ENCODE measurements at places on chromosomes 11 and 22.
A peak's percentile ranks its signal among the peaks of the same experiment; 100 is the strongest.

- DNase-seq = no peak
These were observed 66.8 kb downstream of the LRP5 start for GRCh38 chr11:68379206-68379605.

- no peak for DNase-seq
These were observed 361 bp downstream of the CTSD start for GRCh38 chr11:1763336-1763795.

DNA sequence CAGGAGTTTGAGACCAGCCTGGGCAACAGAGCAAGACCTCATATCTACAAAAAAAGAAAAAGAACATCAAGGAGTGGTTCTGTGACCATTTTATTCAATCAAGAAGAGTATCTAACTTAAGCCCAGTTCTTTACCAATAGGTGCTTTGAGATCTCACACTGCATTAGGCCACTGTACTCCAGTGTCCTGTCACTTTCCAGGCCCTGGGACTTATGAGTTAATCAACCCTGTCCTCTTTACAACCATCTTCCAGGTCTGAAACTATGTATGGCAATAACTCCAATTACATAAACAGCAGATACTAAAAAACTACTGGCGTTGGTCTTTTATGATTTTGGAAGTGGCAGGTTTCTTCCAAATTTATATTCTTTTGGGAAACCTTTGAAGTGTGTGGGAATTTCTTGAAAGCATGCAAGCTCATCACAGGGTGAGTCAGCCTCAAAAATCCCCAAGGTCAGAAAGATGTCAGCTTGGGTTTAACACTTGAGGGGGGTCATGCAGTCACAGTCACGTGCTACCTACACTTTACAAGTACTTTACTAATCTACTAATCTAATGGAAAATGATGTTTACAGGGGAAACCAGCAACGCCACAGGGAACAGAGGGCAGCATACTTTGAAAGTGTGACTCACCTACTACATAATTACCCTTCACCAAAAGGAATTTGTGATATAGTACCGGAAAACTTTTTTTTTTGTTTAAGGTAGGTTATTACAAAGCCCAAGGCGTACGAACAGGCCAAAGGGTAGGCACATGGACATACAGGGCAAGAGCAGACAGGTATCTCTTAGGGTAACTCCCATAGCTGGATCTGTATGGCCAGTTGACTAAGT lies 15.6 kb downstream of the PISD start:
- no peak for DNase-seq

GRCh38 chr11:106133529-106133928 lies 56.1 kb downstream of the AASDHPPT start:
- DNase-seq = no peak

DNA sequence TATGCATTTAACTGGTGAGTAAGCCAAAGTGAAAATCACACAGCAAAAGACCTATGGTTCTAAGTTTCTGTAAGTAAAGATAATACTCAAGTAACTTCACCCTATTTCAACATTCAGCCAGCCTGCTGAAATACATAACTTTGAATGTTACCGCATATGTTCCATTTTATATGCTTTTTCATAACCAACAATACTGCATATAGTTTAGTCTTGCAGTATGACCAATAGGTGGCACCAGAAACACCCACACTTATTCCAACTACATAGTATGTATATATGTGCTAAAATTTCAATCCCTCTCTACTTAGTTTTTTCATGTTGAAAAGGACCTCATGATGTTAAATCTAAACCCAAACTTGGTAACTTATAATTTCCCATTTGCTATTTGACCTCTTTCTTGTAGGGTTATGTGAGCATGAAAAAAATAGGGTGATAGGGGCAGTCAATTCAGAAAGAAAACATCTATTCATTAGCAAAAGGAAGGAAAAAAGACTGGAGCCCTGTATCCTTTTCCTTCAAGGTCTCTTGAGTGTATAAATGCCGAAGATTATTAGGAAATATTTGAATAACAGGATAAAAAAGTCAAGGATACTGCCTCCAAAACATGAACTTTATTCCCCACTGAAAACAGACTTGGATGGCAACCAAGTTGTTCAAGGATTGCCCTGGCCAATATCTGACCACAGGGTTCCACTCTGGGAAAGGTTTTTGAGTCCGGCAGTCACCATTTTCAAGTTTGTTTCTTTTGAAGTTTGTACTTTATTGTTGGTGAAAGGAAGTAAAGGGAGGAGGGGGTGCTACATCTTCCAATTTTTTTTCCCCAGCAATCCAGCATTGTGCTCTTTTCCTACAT lies 23.8 kb upstream of the FZD4 start:
- DNase-seq = no peak

GRCh38 chr11:101721270-101721669 lies 137.5 kb upstream of the TRPC6 start:
- DNase-seq = no peak

DNA sequence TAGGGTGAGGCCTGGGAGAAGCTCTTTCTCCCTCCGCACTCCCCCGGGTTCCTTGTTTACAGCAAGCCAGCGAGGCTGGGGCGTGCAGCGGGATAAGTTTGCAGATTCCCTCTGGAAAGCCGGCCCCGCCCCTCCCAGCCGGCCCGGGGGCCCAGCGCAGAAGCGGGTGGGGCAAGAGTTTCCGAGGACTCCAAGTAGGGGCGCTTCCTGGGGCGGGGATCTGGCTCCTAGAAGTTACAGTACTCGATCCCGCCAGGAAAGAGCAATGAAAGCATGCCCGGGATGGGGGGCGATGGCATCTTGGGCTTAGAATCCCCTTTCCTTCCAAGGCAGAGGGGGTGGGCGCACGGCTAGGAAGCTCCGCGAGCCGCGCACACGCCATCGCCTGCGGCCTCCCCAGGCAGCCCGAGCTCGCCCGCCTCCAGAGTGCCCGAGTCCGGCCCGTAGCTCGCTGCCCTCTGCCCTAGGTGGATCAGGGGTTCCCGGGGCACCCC lies 385 bp downstream of the TST start:
- DNase-seq = peak; percentile 57

DNA sequence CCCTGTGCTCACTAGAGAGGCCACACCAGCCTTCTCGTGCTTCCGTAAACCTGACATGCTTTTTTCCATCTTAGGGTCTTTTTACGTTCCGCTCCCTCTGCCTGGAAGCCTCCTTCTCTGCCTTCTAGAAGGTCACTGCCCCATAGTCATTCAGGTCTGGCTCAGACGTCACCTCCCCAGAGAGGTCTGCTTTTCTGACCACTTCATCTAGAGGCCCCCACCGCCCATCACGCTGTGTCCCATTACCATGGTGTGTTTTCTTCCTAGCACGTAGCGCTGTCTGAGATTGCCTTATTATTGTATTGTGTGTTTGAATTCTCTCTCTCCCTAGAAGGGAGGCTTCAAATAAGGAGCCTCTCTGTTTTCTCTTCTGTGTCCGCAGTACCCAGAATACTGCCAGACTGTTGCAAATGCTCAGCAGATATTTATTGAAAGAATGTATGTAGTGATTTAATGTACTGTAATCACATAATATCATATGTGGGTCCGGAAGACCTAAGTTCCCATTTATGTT lies 10.0 kb downstream of the TAB1 start:
- DNase-seq = no peak

- DNase-seq = no peak
These were observed 15.6 kb upstream of the ARHGEF17 start for GRCh38 chr11:73292525-73292894.

DNA sequence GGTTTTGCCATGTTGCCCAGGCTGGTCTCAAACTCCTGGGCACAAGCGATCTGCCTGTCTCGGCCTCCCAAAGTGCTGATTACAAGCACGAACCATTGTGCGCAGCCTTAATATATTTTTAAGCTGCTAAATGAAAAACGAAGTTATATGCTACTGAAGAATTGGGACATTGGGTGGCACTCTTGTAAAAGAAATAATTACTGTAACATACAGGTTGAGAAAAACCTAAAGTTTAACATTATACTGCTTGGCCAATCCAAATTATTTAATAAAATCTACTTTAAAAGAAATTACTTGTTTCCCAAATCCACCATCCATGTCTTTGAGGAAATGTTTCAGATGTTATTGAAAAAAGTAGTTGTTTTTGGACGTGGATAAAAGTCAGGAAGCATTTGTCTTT lies 37.9 kb upstream of the ARHGAP32 start:
- no peak for DNase-seq

DNA sequence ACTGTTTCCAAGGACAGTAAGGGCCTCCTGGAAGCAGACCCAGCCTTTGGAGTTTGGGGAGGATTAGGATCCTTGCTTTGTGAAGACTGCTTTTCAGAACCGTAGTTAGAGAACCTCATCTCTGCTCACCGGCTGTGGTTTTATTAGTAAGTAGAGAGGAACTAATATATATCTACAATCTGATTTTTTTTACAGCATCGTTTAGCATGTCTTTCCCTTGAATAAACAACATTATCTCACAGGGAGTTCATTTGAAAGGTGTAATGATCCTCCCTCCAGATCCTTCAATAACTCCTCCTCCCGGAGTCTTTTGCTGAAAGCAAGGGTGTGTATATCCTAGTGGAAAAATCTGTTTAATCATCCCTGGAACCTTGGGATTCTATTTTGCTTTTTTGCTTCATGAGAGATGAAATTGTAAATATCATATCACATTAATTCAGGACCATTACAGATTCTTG lies 132.7 kb downstream of the DBX1 start:
- no peak for DNase-seq
